ENCODE measurements at places on chromosomes 13 and 19.

- DNase-seq, result no peak
Observed at GRCh38 chr13:42686165-42686564, 95.2 kb upstream of the FAM216B start.

DNA sequence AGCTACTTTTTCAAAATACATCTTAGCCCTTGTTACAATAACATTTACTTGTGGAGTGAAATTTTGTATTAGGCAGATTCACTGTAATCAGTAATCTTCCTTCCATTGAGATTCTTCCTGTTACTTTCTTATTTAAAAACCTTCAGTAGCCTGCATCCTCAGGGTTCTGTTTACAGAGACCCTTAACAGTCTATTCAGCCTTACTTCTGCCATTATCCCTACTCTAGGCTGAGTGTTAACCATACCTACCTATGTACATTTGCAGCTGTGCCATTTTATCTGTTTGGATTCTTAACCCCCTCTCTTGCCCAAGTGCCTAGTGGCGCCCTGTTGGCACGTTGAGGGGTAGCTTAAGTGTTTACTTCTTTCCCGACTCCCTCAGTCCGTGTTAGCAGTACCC is 71.9 kb downstream of the LRCH1 start:
- DNase-seq, result no peak

- DNase-seq, result no peak
Observed at GRCh38 chr13:53105890-53106289, 77.3 kb downstream of the OLFM4 start.

DNA sequence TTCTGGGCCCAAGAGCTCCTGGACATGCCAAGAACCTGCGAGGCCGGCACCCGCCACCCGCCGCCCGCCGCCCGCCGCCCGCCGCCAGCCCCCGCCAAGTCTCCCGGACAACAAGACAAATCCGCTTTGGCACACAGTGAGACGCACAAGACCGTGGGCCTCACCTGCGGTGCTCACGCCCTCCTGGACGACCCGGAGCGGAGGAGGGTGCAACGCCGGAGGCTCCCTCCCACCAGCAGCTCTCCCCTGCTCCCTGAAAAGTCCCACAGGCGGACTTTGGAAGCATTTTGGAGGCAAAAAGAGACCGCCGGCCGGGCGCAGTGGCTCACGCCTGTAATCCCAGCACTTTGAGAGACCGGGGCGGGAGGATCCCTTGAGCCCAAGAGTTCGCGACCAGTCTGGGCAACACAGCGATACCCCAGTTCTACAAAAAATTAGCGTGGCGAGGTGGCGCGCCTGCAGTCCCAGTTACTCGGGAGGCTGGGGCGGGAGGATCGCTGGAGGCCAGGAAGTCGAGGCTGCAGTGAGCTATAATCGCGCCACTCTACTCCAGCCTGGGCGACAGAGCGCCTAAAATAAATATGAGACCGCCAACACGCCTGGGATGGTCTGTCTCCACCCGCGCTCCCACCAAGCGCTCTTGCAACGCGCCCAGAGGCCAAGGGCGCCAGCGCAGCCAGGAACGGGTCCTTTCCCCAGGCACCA is 783 bp downstream of the RHPN2 start:
- DNase-seq, result no peak

DNA sequence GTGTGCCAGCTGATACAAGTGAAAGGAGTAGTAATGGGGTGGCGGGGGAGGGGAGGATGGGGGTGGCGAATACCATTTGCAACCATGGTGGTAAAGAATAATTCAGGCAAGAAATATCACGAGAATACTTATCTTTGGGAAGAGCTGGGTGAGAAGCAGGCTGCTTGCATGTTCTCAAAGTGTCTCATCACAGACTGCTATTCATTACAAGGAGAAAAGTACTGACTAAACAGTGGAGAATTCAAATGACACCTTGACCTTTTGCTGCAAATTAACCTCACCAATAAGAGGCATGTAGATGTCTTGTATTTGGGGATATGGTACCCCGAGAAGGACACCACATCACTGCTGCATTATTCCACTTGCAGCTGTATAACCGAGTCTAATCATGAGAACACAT is 585.7 kb upstream of the GPC6 start:
- DNase-seq, result no peak

DNA sequence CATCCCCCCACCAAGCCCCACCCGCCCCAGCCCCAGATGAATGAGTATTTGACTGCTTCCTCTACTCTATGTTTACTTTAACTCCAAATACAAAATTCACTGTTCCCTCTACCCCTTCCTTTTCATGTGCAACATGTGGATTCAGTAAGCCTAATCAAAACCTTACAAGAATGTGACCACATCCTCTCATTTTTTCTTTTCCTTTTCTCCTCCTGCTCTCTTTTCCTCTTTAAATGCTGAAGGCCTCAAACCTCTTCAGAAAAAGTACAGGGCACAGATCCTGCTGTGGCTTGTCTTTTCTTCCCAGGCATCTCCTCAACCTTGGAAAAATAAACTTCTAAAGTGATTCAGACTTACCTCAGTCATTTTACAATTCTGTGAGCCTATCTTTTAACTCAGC is 119.0 kb downstream of the MYCBP2 start:
- no peak for DNase-seq

- DNase-seq, result no peak
Observed at GRCh38 chr19:38692458-38693379, 45.3 kb downstream of the ACTN4 start.

Measured in stimulated activated CD4-positive, alpha-beta T cell treated with anti-CD3 and anti-CD28 coated beads, Interleukin-1b, Interleukin-23, amount 100 ng/mL, for 24 hours (primary cell).